ENCODE measurements at places on chromosomes 6 and 20.

DNA sequence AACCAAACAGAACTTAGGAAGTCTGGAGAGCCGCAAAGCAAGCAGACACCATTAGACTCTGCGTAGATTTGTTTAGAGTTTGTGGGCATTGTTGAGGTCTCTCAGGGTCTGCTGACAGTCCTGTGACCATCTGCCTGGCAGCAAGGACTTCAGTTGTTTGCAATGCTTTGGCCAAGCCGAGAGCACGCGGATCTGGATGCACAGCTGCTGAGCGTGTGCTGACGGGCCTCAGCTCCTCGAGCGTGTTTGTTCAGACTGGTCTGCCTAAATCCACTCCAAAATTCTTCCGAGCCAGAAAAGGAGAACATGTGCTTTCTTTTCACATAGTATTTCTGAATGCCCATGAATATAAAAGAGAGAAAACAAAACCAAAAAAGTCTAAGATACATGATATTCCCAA, 159.0 kb downstream of the ZNF217 start:
- no peak for DNase-seq

DNA sequence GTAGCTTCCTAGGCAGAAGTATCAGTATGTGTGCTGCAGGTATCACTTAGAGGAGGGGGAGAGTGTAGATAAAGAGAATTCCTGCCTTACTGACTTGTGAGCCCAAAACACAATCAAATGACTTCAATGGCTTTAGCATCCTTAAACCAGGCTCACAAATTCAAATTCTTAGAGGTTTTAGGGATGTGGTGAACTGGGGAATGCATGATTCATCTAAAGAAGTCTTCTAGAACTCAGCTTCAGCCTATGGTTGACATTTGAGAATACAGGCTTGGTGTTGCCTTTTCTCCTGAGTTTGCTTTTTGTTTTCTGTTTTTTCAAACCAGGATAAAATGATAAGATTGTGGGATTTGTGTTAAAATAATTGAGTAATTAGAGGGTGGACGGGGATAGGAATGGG, 14.4 kb downstream of the SNRPC start:
- no peak for DNase-seq

- DNase-seq, result no peak
These were observed 15.8 kb downstream of the SPTLC3 start for GRCh38 chr20:13024596-13024995.

DNA sequence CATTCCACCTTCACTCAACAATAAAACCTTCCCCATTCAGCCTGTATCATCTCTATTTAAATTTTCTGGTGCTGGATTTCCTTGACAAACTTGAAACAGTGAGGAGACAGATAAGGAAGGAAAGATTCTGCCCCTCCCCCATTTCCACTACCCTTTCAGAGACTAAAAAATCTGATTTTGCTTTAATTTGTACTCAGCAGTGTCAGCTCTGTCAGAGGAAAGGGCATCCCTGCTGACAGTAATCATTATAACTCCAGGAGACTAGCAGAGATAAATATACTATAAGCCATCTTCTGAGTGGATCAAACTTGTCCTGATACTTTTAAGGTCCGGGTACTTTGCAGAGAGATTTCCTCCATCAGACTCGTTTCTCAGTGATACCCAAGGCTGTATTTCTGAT, 155.6 kb downstream of the SAMD5 start:
- DNase-seq, result no peak

DNA sequence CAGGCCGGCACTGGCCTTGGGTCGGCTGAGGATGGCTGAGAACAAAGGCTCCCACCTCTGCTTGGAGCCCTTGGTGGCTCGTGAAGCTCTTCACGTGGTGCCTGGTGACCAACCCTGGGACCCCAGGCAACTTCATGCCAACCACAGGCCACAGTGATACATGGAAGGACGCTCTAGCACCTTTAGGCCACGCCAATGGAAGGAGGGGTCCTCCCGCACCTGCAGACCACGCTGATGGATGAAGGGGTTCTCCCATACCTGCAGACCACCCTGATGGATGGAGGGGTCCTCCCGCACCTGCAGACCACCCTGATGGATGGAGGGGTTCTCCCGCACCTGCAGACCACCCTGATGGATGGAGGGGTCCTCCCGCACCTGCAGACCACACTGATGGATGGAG, 62.5 kb downstream of the ERMARD start:
- no peak for DNase-seq

DNA sequence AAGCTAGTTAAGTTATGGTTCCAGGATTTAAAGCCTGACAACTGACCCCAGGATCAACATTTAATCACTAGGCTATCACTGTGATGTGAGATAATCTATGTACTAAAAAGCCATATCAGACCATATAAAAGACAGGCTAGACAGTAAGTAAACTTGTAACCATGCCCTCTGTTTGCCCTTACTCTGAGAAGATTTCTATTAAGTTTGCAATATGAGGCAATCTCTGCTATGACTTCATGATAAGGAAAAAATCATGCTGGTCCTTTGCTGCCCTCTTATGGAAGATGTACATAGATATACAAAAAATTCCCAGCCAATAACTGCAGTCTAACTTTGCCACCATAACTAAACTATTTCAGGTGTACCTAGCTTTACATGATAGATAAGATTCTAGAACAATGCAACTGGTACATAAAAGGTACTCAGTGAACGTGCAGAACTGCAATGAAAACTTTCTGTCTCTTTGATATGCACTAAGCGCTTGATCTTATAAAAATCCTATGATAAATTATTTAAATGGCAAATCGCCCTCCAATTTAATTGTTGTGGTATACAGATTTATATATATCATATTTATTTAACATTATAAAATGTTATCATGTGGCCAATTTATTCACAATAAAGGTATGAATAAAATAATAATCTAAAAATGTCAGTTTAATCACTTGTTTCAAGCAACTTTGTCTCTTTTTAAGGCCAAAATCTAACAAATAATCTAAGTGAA, 70.5 kb downstream of the FAM217A start:
- no peak for DNase-seq

DNA sequence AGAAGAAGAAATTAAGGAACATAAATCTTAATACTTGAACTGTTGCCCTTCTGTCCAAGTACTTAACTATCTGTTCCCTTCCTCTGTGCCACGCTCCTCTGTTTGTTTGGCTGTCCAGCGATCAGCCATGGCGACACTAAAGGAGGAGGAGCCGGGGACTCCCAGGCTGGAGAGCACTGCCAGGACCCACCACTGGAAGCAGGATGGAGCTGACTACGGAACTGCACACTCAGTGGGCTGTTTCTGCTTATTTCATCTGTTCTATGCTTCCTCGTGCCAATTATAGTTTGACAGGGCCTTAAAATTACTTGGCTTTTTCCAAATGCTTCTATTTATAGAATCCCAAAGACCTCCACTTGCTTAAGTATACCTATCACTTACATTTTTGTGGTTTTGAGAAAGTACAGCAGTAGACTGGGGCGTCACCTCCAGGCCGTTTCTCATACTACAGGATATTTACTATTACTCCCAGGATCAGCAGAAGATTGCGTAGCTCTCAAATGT, 17.1 kb downstream of the IRF4 start:
- no peak for DNase-seq

DNA sequence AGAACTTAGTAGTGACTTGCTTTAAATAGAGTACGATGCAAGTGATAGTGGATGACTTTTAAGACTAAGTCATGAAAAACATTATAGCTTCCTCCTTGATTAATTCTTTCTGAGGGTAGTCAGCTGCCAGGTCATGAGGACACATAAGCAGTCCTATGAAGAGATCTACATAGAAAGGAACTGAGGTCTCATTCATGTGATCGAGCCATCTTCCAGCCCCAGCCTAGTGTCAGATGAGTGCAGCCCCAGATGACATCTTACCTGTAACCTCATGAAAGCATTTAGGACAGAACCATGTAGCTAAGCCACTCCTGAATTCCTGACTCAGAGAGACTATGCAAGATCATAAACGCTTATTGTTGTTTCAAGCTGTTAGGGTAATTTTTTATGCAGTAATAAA, 67.7 kb downstream of the AK9 start:
- no peak for DNase-seq

DNA sequence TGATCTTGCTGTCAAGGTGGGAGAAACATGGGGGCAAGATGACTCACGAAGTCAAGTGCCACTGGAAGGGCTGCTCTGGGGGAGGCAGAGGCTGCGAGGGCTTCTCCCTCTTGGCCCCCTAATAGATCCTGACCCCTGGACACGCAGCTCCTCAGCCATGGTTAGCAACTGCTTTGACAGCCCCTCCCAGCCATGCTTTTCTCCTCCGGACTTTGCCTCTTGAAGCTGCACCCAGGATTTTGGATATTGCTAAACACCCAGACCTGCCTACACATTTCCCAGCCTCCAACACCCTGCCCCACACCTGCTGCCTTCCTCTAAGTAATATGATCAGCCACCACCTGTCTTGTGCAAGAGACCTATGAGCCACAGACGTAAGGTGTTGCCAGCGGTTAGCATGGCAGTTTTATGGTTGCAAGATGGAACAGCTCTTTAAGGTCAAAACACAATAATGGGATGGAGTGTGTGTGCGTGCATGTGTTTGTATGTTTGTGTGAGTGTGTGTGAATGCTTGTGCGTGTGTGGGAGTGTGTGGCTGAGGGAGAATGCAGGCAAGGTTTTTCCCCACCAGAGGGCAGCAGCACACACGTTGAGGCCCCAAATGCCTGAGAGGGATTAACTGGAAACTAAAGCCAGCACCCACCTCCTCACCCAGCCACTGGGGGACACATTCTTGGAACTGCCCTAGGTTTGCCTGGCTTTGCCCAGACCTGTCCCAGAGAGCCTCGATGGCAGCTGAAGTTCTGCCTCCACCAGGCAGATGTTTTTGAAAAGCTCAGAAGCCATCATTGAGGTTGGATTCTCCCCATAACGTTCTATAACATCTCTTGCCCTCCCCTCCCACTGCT, 2.5 kb downstream of the IP6K3 start:
- peak; percentile 56 for DNase-seq

DNA sequence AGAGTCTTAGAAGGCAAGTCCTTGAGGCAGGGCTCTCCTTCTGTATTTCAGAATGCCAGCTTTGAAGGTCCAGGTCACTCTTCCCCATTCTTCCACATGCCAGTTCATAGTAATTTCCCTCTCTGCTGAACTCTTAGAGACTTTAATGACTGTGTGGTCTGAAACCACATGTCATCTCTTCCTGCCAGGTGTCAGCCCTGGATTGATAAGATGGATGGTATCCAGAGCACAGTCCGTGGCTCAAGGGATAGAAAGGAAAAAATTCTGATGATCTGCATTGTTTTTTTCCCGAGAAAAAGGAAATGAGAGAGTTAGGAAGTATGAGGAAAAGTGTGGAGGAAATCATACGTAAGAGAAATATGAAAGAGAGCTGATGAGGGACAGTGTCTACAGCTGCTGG, 250.9 kb downstream of the TPBG start:
- DNase-seq, result no peak

- peak; percentile 47 for DNase-seq
These were observed 1.7 kb downstream of the JAG1 start for GRCh38 chr20:10671919-10672623.

- DNase-seq, result no peak
These were observed 222.6 kb downstream of the OTOR start for GRCh38 chr20:16970776-16971175.

DNA sequence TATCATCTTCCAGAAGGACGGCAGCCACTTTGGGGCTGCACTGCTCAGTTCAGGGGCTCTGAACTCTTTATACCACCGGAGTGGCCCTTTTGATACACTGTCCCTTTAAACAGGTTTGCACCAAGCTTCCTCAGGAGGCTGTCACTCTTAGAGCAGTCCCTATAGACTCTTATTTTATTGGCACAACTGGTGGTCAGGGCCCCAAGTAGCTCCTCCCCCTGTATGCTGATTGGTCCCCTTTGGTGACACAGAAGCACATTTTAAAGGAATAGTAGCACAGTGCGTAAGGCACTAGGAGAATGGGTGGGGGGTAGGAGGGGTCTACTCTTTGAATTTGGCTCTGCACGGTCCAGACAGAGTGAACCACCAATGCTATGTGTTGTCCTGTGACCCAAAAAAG, 122.6 kb upstream of the MLN start:
- DNase-seq, result no peak

GRCh38 chr20:51005214-51005613, 17.7 kb downstream of the KCNG1 start:
- no peak for DNase-seq

GRCh38 chr6:147081076-147081609, 123.1 kb upstream of the STXBP5 start:
- no peak for DNase-seq

DNA sequence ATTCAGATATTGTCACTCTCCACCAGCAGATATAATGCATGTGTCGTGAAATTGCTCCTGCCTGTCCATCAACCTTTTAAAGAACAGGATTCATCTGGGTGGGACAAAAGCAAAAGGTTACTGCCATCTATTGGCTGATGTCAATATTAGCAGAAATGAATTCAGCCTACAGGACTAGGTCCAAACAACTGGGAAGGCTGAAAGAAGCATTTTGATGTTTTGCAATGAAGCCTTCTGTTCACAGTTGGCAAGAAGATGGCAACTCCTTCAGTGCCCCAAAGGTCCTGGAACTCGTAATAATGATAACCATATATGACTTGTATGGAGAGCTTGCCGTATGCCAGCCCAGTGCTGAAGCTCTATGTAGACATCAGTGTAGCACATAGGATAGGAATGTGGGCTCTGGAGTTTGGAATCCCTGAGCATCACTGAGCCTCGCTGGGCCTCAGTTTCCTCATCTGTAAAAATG, 7.5 kb downstream of the BCAS1 start:
- DNase-seq, result no peak

- no peak for DNase-seq
These were observed 18.8 kb downstream of the PRDM1 start for GRCh38 chr6:106104941-106105340.

- no peak for DNase-seq
These were observed 211.3 kb downstream of the ARID1B start for GRCh38 chr6:156988276-156989158.

DNA sequence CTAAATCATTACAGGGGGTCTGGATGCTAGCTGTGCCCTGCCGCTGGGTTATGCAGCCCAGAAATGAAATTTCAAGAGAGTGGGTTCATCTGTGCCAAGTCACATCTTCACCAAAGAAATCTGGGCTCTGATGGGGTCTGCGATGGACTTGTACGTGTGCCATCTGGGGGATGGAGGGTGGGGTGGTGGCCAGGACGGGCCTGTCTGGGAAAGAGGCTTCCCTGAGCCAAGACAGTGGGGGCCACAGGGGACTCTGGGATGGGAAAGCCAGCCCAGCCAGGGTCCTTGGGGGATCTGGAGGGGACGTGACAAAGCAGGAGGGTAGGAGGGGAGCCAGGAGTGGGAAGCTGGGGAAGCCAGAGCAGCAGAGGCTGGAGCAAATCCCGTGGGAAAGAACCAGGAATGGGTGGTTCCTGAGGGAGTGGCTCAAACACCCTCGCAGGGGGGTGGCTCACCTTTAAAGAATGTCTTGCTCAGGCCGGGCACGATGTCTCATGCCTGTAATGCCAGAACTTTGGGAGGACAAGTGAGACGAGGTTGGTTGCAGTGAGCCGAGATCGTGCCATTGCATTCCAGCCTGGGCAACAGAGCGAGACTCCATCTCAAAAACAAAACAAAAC, 36.3 kb upstream of the SULF2 start:
- no peak for DNase-seq

DNA sequence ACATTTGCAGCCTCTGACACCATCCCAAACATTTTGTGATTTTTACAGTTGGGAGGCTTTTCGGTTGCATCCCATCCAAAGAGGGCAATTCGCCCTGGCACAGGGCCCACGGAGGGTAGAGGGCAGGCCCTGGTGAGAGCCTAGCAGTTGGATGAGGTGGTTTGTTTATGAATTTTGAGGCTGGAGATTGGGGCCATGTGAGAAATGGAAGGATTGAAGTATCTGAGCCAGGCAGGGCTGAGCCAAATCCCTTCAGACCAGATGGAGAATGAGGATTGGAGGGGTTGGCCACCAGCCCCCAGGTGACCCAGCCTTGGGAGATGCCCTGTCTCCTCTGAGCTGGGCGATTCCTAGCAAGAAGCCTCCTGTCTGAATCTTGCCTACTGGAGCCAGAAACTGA, 52.6 kb upstream of the CCDC167 start:
- DNase-seq, result no peak
